ENCODE measurements at places on chromosomes 6 and 20. TPM values are rescaled to one million over a fixed set of nuclear protein-coding genes. Genes with fewer than 3 reads are reported as not detected.
A peak's percentile ranks its signal among the peaks of the same experiment; 100 is the strongest.

Gene RAD21L1
- total RNA-seq: 0.17 TPM

Gene NRSN1
- not detected for total RNA-seq

Gene OVOL2
- total RNA-seq: 0.86 TPM

Gene PCK1
- total RNA-seq: 0.49 TPM

Gene CPXM1
- 0.17 TPM for total RNA-seq

Gene SAPCD1
- 18.2 TPM for total RNA-seq

Gene MRAP2
- 1.4 TPM for total RNA-seq

Gene VSX1
- not detected for total RNA-seq

Gene ADGRB3
- not detected for total RNA-seq

Gene TPD52L1
- total RNA-seq: 64.1 TPM

Gene FNDC11
- total RNA-seq: 5.5 TPM

Gene PSMB9
- total RNA-seq: 8.1 TPM

Gene PANK2
- 41.6 TPM for total RNA-seq

Gene MYH7B
- total RNA-seq: 0.74 TPM

Gene NKX2-2
- total RNA-seq: not detected

DNA sequence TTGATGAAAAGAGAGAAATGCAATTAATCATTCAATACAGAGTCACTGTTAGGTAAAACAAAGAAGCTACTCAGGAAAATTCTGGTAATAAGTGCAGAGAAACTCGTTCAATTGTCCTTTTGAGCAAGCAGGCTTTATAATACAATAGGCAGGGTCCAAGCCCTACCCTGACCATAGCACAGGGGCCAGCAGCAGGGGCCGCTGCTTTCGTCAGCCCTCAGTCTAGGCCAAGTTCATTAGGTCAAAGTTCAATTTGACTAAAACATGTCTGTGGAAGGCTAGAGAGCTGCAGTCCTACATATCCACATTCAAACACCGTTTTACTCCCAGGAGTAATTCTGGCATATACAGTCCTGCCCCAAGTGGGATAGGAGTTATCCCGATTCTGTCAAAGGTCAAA, 94.6 kb downstream of the BCAS1 start:
- DNase-seq: no peak

GRCh38 chr20:33377366-33377765, 24.0 kb downstream of the CDK5RAP1 start:
- DNase-seq: no peak

DNA sequence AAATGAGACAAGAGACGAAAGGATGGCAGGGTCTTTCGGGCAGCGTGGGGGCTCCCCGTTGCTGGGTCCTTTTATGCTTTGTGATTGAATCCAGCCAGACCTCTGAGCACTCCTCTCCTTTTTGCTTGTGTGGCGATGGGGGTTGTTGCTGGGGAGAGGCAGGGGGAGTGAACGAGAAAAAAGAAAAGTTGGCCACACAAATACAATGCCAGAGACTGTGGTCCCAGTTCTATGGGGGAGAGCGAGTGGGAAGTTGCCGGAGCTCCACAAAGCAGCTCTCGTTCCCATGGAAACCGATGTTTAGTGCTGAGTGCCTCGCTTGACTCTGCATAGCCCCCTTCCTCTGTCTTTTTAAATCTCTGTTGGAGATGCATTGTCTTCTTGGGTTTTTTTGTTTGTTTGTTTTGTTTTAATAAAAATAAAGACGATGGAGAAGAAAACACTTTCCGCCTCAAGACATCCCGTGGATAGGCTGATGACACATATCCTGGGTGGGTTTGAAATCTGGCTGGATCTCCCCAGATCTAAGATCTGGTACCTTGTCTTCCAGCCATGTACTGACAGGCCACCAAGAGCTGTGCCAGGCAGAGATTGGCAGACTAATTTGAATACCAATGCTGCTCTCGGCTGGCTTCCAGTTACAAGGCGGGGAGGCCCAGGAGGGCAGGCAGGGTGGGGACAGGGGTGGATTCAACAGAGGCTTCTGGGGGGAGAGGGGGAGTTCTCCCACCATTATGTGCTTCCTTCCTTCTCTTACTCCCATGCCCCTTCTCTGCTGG, 529.3 kb downstream of the QKI start:
- DNase-seq: no peak

- no peak for DNase-seq
Measured at GRCh38 chr20:46683939-46684750, 5.1 kb downstream of the TP53RK start.

DNA sequence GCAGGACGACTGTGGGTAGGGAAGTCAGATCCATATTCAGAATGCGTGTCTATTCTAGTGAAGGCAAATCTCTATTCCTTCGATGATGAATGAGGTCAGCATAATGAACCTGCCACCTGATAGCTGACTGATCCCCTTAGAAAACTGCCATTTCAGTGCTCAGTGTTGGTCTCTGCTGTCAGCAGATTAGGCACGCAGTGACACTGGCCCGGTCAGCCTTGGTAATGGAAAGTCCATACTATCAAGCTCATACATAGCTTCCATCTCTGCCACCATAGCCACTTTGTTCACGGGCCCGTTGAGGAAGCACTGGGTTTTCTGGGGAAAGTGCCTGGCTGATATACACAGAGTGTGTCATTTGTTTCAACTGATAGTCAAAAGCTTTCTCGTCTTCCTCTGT, 54.0 kb downstream of the C6orf52 start:
- no peak for DNase-seq

- no peak for DNase-seq
Measured at GRCh38 chr6:137723273-137724017, 143.6 kb upstream of the TNFAIP3 start.

GRCh38 chr6:31734821-31735406, 1.4 kb downstream of the CLIC1 start:
- DNase-seq: no peak

DNA sequence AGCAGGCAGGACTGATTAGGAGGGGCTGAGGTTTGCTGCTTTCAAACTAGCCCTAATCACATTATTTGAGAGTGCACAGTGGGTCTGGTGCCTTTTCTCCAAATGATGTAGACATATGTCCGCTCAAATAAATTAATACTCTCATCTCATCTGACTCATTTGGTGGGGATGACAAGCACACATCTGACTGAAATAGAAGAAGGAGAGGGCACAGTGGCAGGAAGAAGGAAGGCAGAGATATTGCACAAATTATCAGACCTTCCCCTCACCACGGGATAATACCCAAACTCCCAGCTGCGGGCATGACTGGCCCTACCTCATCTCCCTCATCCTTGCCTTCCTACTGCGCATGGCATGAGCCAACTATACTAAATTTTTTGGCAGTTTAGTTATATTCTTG, 33.9 kb upstream of the TNFRSF21 start:
- no peak for DNase-seq

- no peak for DNase-seq
Measured at GRCh38 chr6:13678255-13678983, 33.2 kb downstream of the RANBP9 start.

DNA sequence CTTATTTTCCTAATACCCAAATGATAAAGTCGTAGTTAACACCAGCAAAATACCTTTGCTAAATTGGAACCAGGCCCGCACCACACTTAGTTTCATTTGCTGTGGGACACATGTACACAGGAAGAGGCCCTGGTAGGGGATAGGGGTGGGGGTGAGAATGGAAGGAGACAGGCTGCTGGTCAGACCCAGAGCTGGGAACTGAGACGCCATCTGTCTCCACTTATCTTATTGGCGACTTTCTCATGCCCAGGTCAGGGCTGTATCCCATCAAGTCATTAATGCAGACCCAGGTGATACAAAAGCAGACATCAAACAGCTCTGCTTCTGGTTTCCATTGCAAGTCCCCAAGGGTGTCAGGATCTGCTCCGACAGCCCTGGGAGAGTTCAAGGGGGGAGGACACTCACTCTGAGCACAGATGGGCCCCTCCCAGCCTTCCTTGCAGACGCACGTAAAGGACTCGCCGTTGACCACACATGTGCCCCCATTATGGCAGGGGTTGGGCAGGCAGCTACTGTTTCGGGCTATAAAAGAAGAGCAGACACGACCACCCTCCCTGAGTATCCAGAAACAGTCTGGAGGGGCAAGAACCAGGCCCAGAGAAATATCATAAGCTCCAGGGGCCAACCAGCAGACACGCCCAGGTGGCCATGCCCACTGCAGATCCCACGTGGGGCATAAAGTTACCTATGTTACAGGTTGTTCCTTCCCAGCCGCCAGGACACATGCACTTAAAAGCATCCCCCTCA, 29.2 kb downstream of the JAG1 start:
- no peak for DNase-seq

- DNase-seq: peak; percentile 46
Measured at GRCh38 chr6:150293423-150294173, 75.2 kb upstream of the IYD start.

GRCh38 chr6:149037051-149037671, 280.4 kb upstream of the TAB2 start:
- no peak for DNase-seq

DNA sequence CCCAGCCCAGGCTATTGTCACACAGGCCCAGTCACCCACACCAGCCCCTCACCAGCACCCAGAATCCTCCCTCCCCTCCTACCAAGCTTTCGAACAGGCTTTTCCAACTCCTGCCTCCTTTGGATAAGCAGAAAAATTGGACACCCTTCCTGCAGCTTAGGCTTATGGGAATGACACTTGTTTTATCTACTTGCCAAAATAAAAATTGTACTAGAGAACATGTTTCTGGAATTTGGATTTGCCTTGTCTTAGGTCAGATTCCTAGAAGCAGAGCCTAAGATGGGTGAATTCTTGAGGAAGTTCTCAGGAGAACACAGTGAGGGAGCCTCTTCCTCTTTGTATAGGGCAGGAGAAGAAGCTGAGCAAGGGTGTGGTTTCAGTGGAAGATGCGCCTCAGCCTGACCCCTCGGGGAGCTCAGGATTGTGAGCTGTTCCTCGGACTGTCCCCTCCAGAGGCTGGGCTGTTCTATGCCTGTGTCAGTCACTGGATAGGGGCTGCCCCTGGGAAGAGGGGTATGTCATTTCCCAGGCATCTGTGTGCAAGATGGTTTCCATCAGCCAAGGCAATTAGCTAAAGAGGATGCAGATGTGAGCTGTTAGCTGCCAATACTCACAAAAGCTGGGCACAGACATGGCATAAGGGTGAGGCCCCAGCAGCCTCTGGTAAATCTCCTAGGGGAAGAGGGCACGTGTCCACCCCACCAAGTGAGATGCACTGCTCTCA, 33.9 kb downstream of the ITPR3 start:
- no peak for DNase-seq

- DNase-seq: no peak
Measured at GRCh38 chr6:53581856-53582255, 37.0 kb upstream of the GCLC start.

DNA sequence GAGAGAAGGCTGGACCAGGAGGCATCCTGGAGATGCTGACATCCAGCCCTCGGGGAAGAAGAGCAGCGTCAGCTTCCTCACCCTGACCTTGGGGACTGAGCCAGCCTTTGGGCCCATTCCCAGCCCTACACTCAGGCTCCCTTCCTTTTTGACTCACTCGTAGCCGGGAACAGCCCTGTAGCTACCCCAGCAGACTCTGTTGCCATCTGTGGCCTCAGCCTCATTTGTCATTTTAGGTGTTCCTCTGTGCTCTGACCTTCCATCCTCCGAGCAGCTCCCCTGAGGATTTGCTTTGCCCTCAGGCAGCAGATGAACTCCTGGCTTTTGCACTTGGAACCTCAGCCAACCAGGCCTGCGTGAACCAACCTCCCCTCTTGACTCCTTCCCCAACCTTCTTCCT, 67.5 kb downstream of the ELOVL2 start:
- no peak for DNase-seq

- DNase-seq: no peak
Measured at GRCh38 chr6:108610270-108610839, 49.6 kb downstream of the FOXO3 start.

- peak; percentile 22 for DNase-seq
Measured at GRCh38 chr20:50085481-50086365, 27.2 kb downstream of the UBE2V1 start.

DNA sequence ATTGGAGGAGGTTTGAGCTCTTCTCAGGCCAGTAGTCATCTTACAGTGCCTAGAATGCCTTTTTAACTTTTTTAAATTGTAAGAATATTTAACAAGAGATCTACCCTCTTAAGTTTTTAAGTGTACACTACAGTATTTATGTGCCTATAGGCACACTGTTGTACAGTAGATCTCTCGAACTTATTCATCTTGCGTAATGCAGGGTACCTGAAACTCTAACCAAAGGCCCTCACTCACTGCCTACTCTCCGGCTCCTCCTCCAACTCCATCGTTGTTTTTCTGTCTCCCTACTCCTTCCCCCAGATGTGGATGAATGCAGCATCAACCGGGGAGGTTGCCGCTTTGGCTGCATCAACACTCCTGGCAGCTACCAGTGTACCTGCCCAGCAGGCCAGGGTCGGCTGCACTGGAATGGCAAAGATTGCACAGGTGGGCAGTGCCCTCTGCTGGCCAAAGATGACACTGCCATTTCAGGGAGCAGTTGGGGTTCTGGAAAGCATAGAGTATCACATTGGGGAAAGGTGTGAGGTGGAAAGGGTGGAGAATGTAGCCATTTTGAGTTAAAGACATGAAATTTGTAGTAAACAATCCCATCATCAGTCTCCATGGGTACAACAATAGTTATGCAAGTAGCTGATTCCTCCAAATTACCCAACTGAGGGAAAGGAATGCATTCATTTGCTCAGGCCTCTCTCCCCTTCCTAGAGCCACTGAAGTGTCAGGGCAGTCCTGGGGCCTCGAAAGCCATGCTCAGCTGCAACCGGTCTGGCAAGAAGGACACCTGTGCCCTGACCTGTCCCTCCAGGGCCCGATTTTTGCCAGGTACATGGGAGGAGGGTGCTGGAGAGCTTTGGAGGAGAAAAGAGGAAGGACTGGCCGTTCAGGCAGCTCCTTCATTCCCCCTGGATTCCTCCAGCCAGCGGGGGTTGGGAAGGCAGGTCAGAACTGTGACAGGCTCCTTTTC, 18.4 kb upstream of the ZNF76 start:
- peak; percentile 38 for DNase-seq

DNA sequence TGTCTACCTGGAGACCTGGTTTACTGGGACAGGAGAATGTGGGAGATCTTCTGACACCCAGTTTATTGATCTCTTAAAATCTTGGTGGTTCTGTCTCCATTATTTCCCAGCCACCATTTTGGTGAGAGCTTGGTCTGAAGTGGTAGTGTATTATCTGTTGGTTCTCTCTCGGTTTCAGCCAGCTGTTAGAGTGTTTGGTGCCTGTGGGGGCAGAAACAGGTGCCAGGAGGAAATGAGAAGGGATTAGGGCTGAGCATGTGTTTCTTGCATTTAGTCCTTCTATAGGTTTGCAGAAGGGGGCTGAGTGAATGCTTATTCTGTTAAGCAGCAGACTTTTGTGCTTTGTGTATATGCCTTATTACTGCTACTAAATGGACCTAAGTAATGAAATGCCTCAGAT, 9.6 kb downstream of the JARID2 start:
- no peak for DNase-seq

GRCh38 chr20:43383026-43383795, 74.5 kb upstream of the SRSF6 start:
- DNase-seq: no peak
